ENCODE measurements at places on chromosomes 6 and 20. TPM values are rescaled to one million over a fixed set of nuclear protein-coding genes. Genes with fewer than 3 reads are reported as not detected.

The RRAGD gene
- 35.4 TPM for total RNA-seq

- DNase-seq, result no peak
Observed at GRCh38 chr6:140779991-140780596, 1352.6 kb upstream of the GJE1 start.

- DNase-seq, result no peak
Observed at GRCh38 chr6:144469144-144469575, 184.0 kb downstream of the UTRN start.

DNA sequence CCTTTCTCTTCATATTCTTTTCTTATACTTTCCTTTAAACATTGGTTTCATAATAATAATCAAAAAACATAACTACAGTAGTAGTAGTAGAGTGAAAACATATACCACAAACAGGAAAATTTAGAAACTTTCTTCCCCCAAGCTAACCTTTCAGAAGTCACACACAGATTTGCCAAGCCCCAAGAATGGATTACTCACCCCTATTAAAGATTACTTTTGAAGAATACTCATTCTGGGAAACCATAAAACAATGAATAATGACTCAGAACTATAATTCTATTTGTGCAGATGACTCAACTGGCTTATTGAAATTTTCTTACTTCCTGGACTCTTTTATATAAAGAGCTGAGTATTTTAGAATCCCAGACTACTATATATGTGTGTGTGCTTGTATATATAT is 119.4 kb upstream of the GJE1 start:
- peak; percentile 70 for DNase-seq

- no peak for DNase-seq
Observed at GRCh38 chr6:13278991-13279390, 49.3 kb downstream of the TBC1D7 start.

GRCh38 chr20:10558635-10559187 is 115.1 kb downstream of the JAG1 start:
- peak; percentile 75 for DNase-seq

GRCh38 chr20:44637522-44638372 is 13.8 kb downstream of the ADA start:
- no peak for DNase-seq

DNA sequence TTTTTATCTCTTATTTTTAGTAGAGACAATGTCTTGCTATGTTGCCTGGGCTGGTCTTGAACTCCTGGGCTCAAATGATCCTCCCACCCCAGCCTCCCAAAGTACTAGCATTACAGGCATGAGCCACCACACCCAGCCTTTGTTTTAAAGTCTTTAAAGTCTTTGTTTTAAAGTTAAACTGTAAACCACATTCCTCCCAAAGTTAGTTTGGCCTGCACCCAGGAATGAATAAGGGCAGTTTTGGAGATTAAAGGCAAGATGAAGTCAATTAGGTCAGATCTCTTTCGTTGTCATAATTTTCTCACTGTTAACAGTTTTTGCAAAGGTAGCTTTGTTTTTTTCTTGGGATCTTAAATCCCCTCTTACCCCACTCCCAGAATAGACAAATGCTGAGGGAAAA is 63.8 kb downstream of the UBR2 start:
- no peak for DNase-seq

DNA sequence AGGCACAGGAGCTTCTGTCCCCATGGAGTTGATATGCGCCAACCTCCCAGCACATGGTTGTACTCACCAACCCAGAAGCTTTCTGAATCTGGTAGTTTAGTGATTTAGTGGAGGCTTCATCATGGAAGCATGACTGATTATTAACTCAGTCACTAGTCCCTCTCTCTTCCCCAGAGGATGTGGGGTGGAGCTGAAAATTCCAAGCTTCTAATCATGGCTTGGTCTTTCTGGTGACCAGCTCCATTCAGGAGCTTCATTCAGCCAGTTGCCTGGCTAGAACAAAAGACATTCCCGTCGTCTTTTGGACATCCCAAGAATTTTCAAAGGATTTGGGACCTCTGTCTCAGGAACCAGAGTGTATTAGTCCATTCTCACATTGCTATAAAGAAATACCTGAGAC is 13.3 kb upstream of the SMIM13 start:
- no peak for DNase-seq

GRCh38 chr6:169862043-169862891 is 110.8 kb downstream of the ERMARD start:
- no peak for DNase-seq

DNA sequence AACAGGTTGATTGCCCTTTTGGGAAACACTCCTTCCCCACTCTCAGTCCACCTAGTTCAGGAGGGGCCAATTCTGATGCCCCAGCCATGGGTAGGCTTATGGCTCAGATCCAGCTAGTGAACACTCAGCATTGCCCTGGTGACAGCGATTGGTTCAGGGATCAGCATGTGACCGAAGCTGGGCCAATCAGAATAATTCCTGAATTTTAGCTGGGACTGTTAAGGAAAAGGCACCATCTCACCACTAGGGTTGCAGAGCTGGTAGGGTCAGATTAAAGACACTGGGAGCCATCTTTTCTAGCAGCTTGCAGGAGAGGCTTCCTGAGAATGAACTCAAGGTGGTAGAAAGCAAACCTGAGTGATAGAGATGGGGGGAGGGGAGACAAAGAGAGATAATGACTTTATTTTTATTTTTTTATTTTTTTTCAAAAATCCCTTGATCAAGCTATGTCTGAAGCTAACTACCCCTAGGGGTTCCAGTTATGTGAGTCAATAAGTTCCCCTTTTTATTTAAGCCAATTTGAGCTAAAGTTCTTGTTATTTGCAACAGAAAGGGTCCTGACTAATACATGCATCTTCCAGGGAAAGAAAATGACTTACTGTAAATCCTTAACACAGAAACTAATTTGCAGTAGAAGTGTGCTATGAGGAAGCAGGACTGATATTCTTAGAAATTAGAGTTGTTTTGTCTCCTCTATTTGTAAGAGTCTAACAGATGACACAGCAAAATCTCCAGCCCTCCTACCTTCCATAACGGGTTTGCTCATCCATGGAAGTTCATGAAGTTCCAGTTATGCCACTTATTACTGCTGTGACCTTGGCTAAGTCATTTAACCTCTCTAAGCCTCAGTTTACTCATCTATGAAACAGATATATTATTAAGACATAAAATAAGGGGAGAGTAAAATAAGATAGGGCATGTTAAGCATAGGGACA is 44.7 kb downstream of the EYA2 start:
- DNase-seq, result no peak

GRCh38 chr6:98827295-98828159 is 6.8 kb upstream of the POU3F2 start:
- DNase-seq, result no peak

The KCNK5 gene
- total RNA-seq, result 2.1 TPM

DNA sequence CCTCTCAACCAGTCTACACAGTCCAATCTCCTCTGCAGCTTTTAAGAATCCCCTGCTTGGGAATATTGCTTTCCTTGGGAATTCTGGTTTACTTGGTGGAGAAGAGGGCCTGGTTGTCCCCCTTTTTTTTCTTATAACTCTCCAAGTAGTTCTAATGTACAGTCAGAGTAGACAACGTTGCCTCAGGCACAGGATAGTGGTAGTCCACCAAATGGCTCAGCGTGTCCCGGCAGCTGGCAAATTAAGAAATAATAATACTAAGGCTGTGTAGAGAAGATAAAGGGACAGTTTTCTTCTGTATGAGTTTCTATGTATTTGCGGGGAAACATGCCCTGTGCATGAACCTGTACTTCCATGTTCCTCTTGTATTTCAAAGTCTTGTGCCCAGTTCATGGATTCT is 145.7 kb upstream of the RREB1 start:
- no peak for DNase-seq

GRCh38 chr6:123569575-123569974 is 67.2 kb downstream of the TRDN start:
- no peak for DNase-seq

DNA sequence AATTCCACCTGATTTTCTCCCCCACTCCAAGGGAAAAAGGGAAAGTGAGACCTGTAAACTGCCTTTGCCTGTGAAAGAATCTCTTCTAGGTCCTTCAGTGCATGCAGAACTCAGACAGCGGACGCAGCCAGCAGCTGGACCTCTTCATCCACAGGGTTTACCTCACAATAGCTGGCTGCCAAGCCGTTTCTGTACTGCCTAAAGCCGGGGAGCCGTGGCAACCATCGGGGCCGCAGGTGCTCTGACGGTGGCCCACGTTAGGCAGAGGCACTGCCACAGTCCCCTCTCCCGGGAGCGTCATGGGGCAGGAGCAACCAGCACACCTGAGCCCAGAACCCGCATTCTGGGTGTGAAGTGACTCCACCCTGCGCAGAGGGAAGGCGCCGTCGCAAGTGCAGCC is 206.1 kb downstream of the TTLL2 start:
- DNase-seq, result no peak

The PRSS35 gene
- not detected for total RNA-seq

The NKX2-4 gene
- not detected for total RNA-seq

- DNase-seq, result no peak
Observed at GRCh38 chr6:119078376-119079282, at the start of gene FAM184A. FAM184A (minus strand) TSS chr6:119078664; CDS start chr6:119078299, 365 bp downstream.

DNA sequence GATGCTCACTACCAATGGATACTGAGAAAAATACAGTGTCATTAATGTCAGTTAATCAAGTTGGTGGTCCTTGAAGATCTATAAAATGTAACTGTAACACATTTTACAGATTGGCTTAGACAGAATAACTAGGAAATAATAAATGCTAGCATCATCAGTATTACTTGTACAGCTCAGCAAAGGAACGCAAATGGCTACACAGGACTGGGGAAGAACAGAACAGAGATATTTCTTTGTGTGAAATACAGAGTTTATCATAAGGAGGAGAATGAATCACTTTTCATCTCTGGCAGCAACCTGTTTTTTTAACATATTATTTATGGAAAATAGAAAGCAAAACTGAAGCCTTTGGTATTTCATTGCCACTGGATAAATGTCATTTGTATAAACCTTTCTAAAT is 8.2 kb upstream of the QKI start:
- DNase-seq, result no peak

GRCh38 chr20:45967551-45968080 is 4.4 kb downstream of the ZNF335 start:
- DNase-seq, result no peak

- no peak for DNase-seq
Observed at GRCh38 chr6:23465912-23466311, 660.1 kb upstream of the NRSN1 start.

- DNase-seq, result no peak
Observed at GRCh38 chr20:46751856-46752255, 42.4 kb downstream of the SLC2A10 start.

The MYCT1 gene
- 8.4 TPM for total RNA-seq

- peak; percentile 41 for DNase-seq
Observed at GRCh38 chr20:51531141-51531710, 11.3 kb downstream of the NFATC2 start.

DNA sequence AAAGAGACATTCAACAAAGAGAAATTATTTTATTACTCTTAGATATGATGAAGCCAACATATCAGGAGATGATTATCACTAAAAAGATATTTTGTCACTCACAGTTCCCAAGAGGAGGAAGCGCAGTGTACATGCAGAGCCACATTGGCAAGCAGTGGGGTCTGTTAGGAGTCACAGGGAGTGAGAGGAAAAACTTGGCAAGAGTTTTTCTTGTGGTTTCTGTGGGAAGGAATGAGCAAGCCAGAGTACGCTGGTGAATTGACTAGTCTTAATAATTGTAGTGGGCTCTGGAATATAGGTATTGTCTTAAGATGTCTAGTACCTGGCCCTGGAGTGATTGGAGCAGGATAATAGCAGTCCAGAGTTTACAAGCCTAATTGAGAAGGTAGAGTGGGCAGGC is 1095.2 kb downstream of the GRIK2 start:
- DNase-seq, result peak; percentile 19

GRCh38 chr6:33427585-33428223 is 7.8 kb downstream of the SYNGAP1 start:
- no peak for DNase-seq

GRCh38 chr20:40744072-40744817 is 55.2 kb upstream of the MAFB start:
- DNase-seq, result no peak

The FAM83C gene
- not detected for total RNA-seq

The CDSN gene
- not detected for total RNA-seq

DNA sequence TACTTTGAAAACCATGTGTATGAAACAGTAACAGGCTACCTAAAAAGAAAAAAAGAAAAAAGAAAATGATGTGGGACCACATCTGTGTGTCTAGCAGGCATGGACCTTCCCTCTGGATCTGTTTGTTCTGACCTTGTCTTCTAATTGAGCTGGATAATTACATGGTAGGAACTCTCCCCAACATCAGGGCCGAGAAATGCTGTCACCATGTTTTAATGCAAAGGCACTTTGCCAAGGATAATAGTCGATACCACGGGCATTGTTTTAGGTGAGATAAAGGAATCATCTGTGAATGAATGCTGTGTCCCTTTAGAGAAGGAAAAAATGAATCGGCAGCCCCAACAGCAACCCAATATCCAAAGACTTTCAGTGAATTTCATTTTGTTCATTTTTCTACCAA is 149.1 kb downstream of the ZDHHC14 start:
- DNase-seq, result no peak

GRCh38 chr6:27096834-27097511 is 150.5 kb upstream of the PRSS16 start:
- DNase-seq, result no peak

The BTNL2 gene
- total RNA-seq, result not detected

DNA sequence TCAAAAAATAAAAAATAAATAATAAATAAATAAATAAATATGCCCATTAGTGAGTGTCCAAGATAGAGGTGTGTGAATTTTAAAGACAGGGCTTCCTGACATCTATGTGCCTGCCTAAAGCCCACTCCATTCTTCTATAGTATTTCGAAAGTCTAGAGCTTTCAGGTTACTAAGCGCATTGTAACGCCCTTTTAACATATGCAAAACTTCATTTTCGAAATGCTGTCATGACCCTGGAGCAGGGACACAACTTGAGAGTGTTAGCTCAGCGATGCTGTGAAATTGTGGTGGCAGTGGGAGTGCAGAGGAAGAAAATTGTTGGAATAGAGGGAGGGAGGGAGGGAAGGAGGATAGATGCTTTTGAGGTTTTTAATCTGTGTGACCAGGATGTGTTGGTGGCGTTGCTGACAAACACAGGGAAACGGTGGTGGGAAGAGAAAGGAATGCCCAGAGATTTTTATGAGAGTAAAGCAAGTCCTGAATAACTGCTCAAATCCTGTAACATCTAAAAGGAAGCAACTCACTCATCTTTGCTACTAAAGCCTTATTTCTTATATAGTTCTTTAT is 169.3 kb downstream of the ARID1B start:
- no peak for DNase-seq

- DNase-seq, result no peak
Observed at GRCh38 chr6:154611241-154611640, 100.8 kb upstream of the CNKSR3 start.

DNA sequence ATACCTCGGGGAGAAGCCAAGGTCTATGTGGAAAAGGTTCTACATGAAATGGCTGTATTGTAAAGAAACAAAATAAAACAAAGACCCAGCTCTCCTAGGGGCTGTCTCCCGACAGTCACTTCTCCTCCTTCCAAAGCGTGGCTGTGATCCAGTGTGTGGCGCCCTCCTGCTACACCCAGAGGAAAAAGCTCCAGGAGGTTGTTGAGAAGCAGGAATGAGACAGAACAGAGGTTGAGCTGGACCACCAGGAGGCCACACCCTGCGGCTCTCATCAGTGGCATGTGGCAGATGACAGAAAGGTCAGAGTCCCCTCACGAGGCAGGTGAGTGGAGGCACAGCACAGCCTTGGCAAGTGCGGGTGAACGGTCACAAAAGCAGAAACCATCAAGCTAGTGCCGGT is 236.0 kb downstream of the TBXT start:
- DNase-seq, result no peak

The PGBD1 gene
- total RNA-seq, result 6.6 TPM

GRCh38 chr6:35197196-35197595 is 16.6 kb upstream of the SCUBE3 start:
- DNase-seq, result no peak

The GJA1 gene
- total RNA-seq, result 299 TPM

Data from kidney epithelial cell (primary cell).